T-helper 2 cell treated with Interferon-gamma antibody and Interleukin-4, amounts not matched to agents 5 μg/mL and 100 μg/mL, for 36 hours (primary cell): ENCODE measurements at places on chromosomes 2 and 18.

GRCh38 chr2:168118733-168119514, 128.5 kb downstream of the STK39 start:
- H3K36me3 ChIP-seq = peaks cover 11% of the 10 kb centered on the region
- H3K4me3 ChIP-seq = no peak overlapping the region
- H3K27ac ChIP-seq = no peak overlapping the region
- H3K4me1 ChIP-seq = no peaks in the 10 kb centered on the region

GRCh38 chr2:7977981-7978380, 703.9 kb upstream of the ID2 start:
- H3K36me3 ChIP-seq = no peaks in the 10 kb centered on the region
- peaks cover 10% of the 10 kb centered on the region for H3K4me1 ChIP-seq
- H3K4me3 ChIP-seq = no peak overlapping the region

DNA sequence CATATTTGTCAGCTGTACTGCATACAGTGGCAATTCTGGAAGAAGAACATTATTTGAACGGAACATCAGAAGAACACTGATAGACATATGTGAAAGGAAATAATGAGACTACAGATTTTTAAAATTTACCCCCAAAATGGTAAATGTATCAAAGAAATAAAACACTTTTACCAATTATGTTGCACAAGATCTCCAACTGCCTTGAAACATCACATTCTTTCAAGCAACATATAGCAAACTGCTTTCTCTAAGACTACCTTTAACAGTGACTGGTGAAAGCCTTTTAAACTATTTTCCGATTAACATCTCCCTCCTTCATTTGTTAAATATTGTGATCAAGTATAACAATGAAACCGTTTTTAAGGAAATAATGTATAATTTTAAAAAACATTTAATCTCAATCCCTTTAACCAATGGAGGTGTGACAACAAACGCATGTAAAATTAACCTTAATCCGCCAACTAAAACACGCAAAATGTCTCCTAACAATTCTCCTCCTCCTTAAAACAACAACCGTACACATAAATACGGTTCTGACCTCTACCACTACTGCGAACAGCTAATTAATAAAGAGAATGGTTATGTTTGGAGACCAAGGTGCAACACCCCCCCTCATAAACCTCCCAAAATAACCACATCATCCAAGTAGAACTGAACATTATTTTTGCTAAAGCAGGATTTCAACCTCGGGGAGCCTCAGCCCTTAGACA, 2.4 kb downstream of the FBXO11 start:
- DNase-seq = no peak
- H3K27ac ChIP-seq = peak overlapping the region; percentile 97
- H3K36me3 ChIP-seq = peaks cover 9% of the 10 kb centered on the region
- H3K4me3 ChIP-seq = peak overlapping the region; percentile 99
- no peaks in the 10 kb centered on the region for H3K27me3 ChIP-seq

- no peaks in the 10 kb centered on the region for H3K4me1 ChIP-seq
- no peaks in the 10 kb centered on the region for H3K27me3 ChIP-seq
- DNase-seq = no peak
- no peak overlapping the region for H3K27ac ChIP-seq
- H3K36me3 ChIP-seq = no peaks in the 10 kb centered on the region
- no peak overlapping the region for H3K4me3 ChIP-seq
Observed at GRCh38 chr18:6374340-6374739, 40.4 kb downstream of the L3MBTL4 start.

DNA sequence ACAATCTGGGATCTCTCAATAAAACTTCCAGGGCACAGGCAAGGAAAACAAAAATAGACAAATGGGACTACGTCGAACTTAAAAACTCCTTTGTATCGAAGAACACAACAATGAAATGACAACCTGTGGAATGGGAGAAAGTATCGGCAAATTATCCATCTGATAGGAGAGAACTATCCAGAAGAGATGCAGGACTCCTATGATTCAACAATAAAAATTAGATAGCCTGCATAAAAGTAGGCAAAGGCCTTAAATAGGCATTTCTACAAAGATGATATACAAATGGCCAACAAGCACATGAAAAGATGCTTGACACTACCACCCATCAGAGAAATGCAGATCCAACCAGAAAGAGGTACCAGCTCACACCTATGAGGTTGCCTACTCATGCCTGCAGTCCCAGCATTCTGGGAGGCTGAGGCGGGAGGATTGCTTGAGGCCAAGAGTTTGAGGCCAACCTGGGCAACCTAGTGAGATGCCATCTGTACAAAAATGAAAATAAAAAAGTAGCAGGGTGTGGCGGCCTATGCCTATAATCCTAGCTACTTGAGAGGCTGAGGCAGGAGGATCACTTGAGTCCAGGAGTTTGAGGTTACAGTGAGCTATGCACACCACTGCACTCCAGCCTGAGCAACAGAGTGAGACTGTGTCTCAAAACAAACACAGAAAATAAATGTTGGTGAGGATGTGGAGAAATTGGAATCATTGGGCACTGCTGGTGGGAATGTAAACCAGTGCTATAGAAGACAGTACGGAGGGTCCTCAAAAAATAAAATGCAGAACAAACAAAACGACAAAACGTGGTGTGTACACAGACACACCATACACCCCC, 21.6 kb downstream of the TWIST2 start:
- no peaks in the 10 kb centered on the region for H3K36me3 ChIP-seq
- no peak overlapping the region for H3K4me3 ChIP-seq
- no peak for DNase-seq
- peak overlapping the region; percentile 16 for H3K27ac ChIP-seq

DNA sequence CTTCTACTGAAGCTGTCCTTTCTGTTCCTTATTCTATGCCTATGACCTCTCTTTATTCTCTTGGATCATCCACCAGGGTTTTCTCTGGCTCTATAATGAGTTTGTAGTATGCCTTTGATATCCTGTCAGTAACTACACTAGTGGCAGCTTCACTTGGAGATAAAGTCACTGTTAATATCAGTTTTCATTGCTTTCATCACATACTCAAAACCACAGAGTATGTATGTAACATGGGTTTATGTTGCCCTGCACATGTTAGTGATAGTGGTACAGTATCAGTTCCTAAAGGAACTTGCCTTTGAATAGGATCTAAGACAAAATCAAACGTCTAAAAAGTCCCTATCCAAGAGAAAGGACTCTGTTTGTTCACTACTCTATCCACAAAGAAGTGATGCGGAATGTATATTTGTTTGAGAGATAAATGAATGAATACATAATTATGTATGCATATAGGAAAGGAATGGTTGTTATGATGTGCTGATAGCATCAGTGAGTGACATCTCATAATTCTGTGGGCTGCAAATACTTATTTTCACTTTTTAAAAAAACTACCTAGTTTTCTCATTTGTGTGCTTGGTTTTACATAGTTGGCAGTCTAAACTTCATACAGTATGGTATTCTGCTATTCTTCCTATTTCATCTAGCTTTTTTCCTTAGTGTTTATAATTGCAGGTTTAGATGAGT, 45.1 kb downstream of the TET3 start:
- peaks cover 15% of the 10 kb centered on the region for H3K36me3 ChIP-seq
- peak overlapping the region; percentile 16 for H3K4me3 ChIP-seq
- peaks cover 68% of the 10 kb centered on the region for H3K4me1 ChIP-seq
- no peak for DNase-seq
- H3K27ac ChIP-seq = peak overlapping the region; percentile 46

DNA sequence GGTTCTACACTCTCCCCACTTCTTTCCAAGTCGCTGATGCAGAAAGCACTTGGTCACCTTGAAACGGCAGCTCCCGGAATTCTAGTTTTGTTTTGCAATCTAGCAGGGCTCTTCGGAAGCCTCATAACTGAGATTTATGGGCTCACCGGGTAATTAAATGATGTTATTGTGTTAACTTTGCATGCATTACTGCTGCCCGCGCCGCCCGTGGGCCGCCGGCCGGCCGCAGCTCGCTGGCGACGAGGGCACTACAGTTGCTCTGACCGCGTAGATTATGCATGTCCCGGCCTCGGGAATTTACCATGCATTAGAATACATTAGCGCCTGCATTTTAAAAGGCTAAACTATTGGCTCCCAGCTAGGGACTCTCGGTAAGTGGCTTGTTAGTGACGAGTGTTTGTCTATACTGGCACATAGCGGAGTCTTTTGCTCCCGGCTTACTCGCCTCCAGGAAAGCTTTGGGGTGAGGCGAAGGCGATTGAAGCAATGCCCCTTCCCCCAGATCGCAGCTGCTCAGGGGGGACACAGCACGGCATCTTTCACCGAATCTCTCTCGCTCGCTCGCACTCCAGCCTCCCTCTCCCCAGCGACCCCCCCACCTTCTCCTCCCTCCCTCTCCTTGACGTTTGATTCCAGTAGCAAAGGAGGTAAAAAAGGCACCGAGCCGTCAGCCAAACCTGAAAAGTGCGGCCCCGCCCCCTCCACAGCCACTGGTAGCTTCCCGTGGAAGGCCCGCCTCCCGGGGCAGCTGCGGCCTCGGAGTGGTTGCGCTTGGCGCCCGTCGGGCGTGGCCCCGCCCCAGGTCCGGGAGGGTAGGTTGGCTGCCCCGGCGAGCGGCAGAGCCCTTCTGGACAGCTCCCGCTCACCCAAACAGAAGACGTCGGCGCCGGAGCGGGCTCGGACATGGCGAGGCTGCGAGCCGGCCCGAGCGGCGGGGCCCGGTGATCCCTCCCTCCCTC, at the start of gene ONECUT2:
Gene ONECUT2 (plus strand): TSS at position 839 of the 959 bp plus-strand sequence. CDS start 343 bp downstream, outside the sequence.
- peak within 1 kb of the TSS; percentile 50 for H3K4me3 ChIP-seq
- DNase-seq = peak; percentile 25
- H3K27ac ChIP-seq = peak within 1 kb of the TSS; percentile 73
- peaks cover 2% of the 10 kb centered on the region for H3K4me1 ChIP-seq

- peaks cover 5% of the 10 kb centered on the region for H3K4me1 ChIP-seq
- H3K27ac ChIP-seq = no peak overlapping the region
- peaks cover 7% of the 10 kb centered on the region for H3K27me3 ChIP-seq
- DNase-seq = no peak
- no peak overlapping the region for H3K4me3 ChIP-seq
- H3K36me3 ChIP-seq = no peaks in the 10 kb centered on the region
Observed at GRCh38 chr18:48002933-48003365, 72.5 kb upstream of the SMAD2 start.

GRCh38 chr18:7877609-7878008, 310.5 kb downstream of the PTPRM start:
- H3K36me3 ChIP-seq = no peaks in the 10 kb centered on the region
- no peak for DNase-seq
- H3K4me3 ChIP-seq = no peak overlapping the region

GRCh38 chr2:37459095-37459981, 114.9 kb downstream of the QPCT start:
- no peak for DNase-seq
- H3K27ac ChIP-seq = no peak overlapping the region
- no peaks in the 10 kb centered on the region for H3K36me3 ChIP-seq
- H3K27me3 ChIP-seq = peaks cover 12% of the 10 kb centered on the region
- peaks cover 8% of the 10 kb centered on the region for H3K4me1 ChIP-seq

GRCh38 chr2:109230941-109231420, 102.0 kb downstream of the SH3RF3 start:
- DNase-seq = no peak
- no peaks in the 10 kb centered on the region for H3K4me1 ChIP-seq
- peaks cover 53% of the 10 kb centered on the region for H3K27me3 ChIP-seq
- no peak overlapping the region for H3K27ac ChIP-seq
- H3K36me3 ChIP-seq = no peaks in the 10 kb centered on the region

GRCh38 chr2:104408266-104408665, 445.6 kb upstream of the POU3F3 start:
- no peaks in the 10 kb centered on the region for H3K4me1 ChIP-seq
- no peak overlapping the region for H3K4me3 ChIP-seq
- H3K27me3 ChIP-seq = no peaks in the 10 kb centered on the region
- H3K27ac ChIP-seq = no peak overlapping the region
- no peak for DNase-seq

DNA sequence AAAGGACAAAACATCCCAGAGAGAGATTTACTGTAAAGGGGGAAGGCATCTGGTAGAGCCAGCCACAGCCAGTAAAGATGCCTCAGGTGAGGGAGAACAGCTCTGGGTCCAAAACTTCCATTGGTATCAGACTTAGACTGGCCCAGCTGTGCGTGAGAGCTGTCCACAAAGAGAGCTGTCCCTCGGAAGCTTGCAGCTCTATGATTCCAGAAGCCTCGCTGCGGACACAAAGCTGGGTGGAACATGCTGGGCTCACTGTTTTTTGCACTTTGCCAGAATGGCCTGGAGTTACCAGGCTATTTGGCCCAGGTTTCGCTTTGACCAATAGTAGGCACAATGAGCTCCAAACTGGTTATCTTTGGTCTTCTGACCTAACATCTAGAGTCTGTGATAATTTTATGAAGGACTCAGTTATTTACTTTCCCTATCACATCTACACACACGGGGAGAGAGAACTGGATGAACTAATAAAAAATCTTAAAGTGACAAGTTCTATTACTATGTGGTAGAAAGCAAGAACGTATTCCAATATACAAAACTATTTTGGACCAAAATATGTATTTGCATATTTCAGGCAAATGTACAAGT, 101.9 kb downstream of the DNER start:
- no peaks in the 10 kb centered on the region for H3K36me3 ChIP-seq
- H3K4me1 ChIP-seq = no peaks in the 10 kb centered on the region
- DNase-seq = no peak
- H3K4me3 ChIP-seq = no peak overlapping the region
- no peak overlapping the region for H3K27ac ChIP-seq
